ENCODE measurements at places on chromosomes 1 and 21.

DNA sequence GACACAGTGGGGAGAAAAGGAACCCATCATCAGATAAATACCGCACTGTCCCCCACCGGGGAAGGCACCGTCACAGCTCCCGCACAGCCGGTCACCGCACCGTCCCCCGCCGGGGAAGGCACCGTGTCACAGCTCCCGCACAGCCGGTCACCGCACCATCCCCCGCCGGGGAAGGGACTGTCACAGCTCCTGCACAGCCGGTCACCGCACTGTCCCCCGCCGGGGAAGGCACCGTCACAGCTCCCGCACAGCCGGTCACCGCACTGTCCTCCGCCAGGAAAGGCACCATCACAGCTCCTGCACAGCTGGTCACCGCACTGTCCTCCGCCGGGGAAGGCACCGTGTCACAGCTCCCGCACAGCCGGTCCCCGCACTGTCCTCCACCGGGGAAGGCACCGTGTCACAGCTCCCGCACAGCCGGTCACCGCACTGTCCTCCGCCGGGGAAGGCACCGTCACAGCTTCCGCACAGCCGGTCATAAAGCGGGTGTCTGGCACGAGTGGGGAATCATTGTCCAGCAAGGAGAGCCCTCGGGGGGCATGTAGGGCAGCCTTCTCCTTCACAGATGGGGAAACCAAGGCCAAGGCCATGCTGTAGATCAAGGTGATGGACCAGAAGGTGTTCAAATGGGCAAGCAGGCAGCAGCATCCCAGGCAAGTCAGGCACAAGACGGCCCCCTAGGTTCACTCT lies 280.1 kb downstream of the NPHP4 start:
- no peak for DNase-seq

- DNase-seq = no peak
Measured at GRCh38 chr1:230636575-230637148, 5.6 kb upstream of the COG2 start.

- DNase-seq = no peak
Measured at GRCh38 chr1:171910786-171911185, 69.5 kb downstream of the DNM3 start.

GRCh38 chr1:201645956-201646355 lies 107.0 kb downstream of the NAV1 start:
- DNase-seq = no peak

GRCh38 chr1:93442008-93442666 lies 5.8 kb upstream of the FNBP1L start:
- no peak for DNase-seq

DNA sequence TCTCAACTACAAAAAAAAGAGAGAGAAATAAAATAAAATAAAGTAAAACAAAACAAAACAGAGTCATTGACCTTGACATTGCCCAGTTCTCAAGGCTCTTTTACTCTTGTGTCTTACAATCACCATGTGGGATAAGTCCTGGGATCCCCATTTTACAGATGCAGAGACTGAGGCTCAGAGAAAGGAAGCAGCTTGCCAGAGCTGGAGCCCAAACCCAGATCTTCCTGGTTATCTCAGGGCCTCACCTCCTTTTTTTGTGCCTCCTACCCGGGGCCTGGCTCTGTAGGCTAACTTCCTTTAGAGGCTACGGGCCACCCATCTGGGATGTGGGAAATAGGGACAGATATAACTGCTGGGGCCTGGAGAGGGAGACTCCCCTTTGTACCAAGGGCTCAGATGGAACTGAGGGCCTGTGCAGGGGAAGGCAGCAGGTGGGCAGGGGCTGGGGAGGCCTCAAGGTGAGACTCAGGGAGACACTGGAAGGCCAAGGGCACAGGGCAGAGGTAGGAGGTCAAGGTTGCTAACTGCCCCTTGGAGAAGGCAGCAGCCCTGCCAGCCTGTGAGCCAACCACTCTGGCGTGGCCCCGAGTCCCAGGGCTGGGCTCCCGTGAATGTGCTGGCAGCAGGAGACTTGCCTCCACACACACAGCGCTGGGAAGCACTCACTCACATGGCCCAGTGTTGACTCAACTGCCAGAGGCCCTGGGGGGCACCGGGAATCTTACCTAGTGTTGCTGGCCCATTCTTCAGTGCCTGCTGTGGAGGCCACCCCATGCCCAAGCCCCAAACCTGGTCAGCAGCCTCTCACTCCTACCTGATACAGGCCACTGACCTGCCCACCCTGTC lies 6.5 kb upstream of the ECE1 start:
- DNase-seq = no peak

- no peak for DNase-seq
Measured at GRCh38 chr21:16330082-16330907, 600.5 kb downstream of the USP25 start.
